Left ventricle myocardium superior (tissue), 1 donor: ENCODE measurements at places on chromosomes 5 and 9. TPM values are rescaled to one million over a fixed set of nuclear protein-coding genes. Genes with fewer than 3 reads are reported as not detected.

GRCh38 chr5:113502073-113502472 lies 11.4 kb upstream of the YTHDC2 start:
- no peak for DNase-seq

DNA sequence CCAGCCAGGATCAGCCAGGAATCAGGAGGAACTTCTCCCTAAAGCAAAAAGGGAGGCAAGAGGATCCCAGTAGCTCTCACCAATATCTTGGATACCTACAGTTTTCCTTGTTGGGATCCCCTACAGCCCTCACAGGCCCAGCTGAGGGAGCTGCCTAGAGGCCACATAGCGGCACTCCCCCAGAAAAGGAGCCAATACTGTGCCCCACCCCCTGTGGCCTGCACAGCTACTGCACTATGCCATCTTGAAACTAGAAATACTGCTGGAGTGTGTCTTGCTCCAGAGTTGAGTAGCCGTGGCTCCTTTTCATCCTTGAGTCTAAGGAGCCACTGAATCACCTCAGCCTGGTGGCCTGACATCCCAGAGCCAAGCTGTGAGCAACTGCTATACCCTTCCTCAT lies 22.3 kb upstream of the TRPM6 start:
- DNase-seq = no peak

GRCh38 chr9:83432104-83432627 lies 106.0 kb downstream of the FRMD3 start:
- peak; percentile 88 for DNase-seq

- no peak for DNase-seq
Observed at GRCh38 chr9:91778031-91778430, 172.0 kb downstream of the ROR2 start.

The GPSM1 gene
- total RNA-seq = 61.7 TPM
